ENCODE measurements at places on chromosomes 11 and 22. TPM values are rescaled to one million over a fixed set of nuclear protein-coding genes. Genes with fewer than 3 reads are reported as not detected.

The HYOU1 gene
- total RNA-seq: 63.5 TPM

DNA sequence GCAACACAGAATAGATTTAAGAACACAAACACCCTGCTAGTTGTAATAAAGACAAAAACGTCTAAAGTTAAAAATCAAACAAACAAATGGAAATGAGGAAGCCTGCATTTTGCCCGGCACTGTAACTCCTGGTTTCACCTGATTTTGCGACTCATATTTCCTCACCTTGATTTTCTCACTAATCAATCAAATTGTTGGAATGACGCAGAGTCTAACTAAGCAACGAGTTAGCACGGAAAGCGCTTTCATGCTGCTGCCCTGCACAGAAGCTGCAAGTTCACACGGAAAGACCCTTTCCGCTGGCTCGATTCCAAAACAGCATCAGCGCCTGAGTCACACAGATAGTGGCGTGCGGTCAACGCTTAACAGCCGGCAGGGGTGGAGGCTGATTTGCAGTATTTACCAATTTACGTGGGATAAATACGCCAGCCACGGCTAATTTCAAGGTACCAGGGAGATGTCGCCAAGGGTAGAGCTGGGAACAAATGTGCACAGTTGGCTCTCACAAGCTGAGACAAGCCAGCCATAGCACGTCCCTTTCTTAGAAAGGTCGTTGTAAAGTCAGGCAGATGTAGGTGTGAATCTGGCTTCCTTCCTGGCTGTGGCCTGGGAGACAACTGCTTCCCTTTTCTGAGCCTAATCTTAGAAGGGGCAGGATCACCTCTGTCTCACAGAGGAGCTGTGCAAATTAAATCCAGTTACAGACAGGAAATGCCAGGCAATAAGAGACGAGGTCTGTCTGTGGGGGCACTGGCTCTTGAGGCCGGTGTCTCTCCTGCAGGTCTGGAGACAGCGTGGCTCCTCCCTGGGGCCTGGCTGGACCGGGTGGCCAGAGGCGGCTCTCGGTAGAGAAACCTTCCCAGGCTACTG is 76.9 kb upstream of the TTLL12 start:
- DNase-seq: peak; percentile 69

The TMEM123 gene
- 63.0 TPM for total RNA-seq

DNA sequence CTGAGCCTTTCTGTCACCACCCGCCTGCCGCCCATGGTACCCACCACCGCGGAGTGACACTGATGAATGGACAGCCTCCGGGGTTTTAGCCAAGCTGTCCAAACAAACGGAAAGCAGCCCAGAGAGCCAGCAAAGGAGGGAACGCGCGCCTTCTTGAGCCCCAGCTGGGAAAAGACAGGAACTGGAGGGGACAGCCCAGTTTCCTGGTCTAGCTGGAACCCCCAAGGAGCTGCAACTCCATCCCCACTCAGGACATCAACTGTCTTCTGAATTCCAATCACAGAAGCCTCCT is 33.7 kb downstream of the SHISAL1 start:
- peak; percentile 35 for DNase-seq

GRCh38 chr22:42544686-42545085 is 9.1 kb upstream of the SERHL2 start:
- no peak for DNase-seq

DNA sequence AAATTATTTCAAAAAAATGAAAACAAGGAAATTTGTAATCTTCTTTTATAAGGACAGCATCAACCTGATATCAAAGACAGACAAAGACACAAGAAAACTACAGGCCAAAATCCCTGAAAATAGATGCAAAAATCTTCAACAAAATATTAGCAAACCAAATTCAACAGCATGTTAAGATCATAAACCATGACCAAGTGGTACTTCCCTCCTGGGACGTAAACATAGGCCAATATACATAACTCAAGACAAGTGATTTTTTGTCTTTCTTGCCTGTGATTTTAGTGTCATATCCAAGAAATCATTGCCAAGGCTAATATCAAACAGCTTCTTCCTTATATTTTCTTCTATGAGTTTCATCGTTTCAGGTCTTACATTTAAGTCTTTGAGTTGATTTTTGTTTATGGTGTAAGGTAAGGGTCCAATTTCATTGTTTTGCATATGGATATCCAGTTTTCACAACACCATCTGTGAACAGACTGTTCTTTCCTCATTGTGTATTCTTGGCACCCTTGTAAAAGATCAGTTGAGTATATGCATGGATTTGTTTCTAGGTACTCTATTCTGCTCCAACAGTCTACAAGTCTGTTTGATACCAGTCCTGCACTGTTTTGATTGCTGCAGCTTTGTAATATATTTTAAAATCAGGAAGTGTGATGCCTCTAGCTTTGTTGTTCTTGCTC is 50.0 kb downstream of the SBF2 start:
- DNase-seq: no peak

DNA sequence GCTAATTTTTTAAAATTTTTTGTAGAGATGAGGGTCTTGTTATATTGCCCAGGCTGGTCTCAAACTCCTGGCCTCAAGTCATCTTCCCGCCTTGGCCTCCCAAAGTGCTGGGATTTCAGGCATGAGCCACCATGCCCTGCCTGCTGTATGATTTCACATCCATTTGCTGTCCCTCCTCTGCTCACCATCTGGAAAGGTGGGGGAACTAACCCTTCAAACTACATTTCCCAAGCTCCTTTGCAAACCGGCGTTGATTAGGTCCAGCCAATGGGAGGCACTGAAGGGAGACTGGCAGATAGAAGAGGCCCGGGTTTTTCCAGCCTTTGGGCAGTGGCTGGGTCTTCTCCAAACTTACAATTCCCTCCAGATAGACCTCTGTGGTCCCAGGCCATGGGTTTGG is 19.3 kb downstream of the RFPL1 start:
- no peak for DNase-seq

DNA sequence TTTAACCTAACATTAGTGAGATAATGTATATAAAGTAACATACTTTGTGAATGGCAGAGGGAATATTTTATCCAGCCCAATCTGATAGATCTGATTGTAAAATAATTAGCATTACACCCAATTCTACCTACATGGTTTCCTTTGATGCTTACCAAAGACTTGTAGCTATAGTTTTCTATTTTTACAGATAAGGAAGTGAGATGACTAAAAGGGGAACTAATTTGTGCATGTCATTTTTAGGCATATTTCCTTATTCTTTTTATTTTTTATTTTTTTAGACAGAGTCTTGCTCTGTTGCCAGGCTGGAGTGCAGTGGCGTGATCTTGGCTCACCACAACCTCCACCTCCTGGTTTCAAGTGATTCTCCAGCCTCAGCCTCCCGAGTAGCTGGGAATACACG is 793.7 kb upstream of the LRRC4C start:
- DNase-seq: no peak

DNA sequence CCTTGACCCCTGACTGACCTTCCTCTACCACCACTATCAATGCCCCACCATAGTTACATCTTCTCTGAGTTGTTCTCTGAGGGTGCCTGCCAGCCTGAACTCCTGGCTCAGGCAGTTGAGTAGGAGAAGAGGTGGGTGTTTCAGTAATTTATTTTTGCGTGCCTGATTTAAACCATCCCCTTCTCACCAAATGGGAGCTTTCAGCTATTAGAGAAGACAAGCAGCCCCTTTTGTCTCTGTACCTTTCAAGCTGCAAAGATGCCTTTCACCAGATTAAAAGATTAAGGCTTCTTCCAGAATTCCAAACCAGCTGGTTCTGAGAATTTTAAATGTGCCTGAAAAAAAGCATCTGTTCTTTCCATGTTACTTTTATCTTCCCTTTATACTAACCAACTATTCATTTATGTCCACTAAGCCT is 223.8 kb downstream of the FAM76B start:
- no peak for DNase-seq

The SSRP1 gene
- total RNA-seq: 36.3 TPM

GRCh38 chr11:134498326-134499139 is 86.5 kb upstream of the B3GAT1 start:
- no peak for DNase-seq

DNA sequence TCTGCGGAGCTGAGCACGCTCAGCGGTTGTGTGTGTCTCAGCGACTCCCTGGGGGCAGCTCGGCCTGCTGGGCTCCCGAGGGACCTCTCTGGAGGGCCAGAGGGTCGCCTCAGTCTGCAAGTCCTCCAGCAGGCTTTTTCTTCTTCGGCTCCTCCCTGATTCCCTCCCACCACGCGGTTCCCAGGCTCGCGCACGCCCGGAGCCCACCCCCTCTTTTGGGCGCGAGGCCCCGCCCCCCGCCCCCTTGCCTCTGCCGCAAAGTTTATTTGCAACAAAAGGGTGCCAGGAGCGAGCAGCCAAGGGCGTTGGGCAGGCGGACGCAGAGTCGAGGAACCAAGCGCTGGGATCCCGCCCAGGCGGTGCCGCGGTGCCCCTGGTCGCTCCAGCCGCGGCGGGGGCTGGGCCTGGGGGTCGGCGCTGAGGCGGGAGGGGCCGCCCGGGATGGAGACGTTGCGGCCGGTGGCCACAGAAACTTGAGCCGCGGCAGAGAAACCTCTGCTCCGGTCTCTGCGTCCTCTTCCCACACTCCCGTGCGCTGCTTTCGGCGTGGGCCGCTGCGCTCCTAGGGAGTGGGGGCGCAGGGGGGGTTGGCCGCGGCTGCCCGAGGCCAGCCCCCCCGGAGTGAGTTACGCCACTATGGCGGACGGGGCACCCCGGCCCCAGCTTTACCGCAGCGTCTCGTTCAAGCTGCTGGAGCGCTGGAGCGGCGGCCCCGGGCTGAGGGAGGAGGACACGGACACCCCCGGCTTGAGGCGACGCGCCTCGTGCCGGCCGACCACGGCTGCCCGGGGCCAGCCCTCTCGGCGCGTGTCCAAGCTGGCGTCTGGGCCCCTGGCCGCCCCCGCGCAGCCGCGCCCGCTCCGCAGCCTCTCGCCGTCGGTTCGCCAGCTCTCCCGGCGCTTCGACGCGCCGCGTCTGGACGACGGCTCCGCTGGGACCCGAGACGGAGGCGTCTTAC is at the start of gene ARHGEF17:
ARHGEF17 (plus strand) TSS at position 274 of the 958 bp plus-strand sequence; CDS start at position 637, 363 bp downstream.
- DNase-seq: peak; percentile 83

The MUC2 gene
- total RNA-seq: not detected

The SERHL2 gene
- 2.4 TPM for total RNA-seq

The C11orf42 gene
- total RNA-seq: not detected

DNA sequence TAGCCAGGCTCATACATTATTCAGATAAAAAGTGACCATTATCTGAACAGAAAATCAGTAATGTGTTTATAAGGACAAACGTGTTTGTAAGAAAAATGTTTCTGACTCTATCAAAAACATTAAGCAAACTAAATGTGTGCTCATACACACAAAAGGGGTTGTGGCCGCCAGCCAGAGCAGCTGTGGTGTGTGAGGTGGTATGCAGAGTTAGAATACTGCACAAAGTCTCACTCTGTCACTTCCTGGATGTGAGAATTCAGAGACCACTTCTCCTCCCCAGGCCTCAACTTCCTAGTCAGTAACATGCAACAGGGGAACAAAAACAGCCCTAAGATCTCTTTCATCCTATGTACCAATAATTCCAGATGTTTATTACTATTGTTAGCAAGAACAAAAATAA is 9.4 kb downstream of the OR5B21 start:
- no peak for DNase-seq

GRCh38 chr11:21807350-21807749 is 385.5 kb upstream of the ANO5 start:
- no peak for DNase-seq

DNA sequence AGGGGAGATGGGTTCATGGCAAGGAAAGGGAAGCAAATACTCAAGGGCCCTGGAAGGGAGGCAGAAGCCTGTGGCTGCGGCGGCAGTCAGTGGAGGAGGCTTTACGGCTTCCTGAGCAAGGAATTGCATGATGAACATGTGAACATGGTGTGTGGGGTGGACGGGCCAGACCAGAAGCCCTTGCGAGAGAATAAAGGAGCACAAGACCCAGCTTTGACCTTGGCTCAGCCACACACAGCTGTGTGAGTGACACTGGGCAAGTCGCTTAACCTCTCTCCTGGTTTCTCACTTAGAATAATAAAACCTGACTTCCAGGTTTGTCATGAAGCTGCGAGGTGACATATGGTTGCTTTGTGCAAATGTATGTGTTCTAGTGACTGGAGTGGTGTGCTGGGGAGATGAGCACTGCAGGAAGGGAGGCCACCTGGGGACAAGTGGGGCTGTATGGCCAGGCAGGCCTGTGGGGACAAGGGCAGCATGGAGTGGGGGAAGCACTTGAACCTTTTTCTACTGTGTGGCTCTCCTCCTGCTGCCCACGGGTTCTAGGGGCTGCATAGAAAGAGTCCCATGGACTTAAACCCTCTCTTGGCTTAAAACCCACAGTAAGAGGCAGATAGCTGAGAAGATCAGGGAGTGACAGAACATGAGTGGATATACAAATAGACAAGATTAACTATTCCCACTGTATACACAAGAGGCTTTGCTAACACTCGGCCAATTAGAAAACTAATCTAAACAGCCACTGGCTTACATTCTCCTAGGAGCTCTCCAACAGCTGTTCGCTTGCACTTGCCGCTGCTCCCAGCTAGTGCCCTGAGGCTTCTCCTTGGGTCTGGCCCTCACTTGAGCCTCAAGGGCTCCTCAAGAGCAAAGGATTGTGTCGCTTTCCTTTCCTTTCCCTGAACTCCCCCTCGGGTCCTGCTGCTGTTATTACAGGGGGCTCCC is 67.3 kb upstream of the CDON start:
- DNase-seq: no peak

All from Right ventricle myocardium superior (tissue), 1 donor.